ENCODE measurements at places on chromosomes 6 and 20. TPM values are rescaled to one million over a fixed set of nuclear protein-coding genes. Genes with fewer than 3 reads are reported as not detected.

LIME1 gene
- 67.9 TPM for total RNA-seq

VGLL2 gene
- total RNA-seq, result not detected

SH3BGRL2 gene
- 0.09 TPM for total RNA-seq

ABCF1 gene
- total RNA-seq, result 86.7 TPM

CLDN20 gene
- total RNA-seq, result not detected

UTRN gene
- total RNA-seq, result 24.8 TPM

AGPAT4 gene
- total RNA-seq, result 1.3 TPM

GRCh38 chr6:145783796-145784195 is 30.8 kb downstream of the FBXO30 start:
- DNase-seq, result peak; percentile 62

DNA sequence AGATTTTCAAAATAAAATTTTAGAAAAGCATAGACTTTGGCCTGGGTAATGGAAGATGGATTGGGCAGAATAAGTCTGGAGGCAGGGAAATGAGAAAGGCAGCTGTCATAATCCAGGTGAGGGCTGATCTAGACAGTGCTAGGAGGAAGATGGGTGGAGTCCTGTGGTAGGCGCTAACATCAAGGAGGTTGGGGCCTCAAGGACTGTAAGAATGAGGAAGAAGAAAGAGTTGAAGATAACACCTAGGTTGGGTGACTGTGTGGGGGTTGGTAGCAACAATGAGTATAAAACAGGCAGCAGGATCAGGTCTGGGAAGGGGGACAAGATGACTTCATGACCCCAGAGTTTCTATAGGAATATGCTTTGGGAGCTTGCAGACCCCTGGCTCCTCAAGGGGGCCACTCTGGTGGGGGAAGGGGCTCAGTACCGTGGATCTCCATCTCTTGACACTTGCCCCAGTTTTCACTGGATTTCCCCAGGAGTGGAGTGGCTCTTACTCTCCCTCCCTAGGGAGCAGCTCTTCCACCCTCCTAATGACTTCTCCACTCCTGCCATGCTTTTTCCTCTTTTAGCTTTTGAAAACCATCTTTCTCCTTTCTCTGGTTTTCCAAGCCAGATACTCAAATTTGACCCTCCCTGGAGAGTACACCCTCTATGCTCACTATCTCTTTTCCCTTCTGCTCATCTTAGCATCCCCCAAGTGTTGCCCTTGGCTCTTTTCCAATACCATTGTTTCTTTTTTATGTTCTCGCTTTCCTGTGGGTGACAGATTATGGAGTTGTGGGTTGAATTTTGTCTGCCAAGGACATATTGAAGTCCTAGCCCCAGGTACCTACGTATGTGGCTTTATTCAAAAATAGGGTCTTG is 14.8 kb downstream of the TRIM31 start:
- DNase-seq, result no peak

GRCh38 chr20:15556869-15557268 is 1016.4 kb downstream of the KIF16B start:
- no peak for DNase-seq

DNA sequence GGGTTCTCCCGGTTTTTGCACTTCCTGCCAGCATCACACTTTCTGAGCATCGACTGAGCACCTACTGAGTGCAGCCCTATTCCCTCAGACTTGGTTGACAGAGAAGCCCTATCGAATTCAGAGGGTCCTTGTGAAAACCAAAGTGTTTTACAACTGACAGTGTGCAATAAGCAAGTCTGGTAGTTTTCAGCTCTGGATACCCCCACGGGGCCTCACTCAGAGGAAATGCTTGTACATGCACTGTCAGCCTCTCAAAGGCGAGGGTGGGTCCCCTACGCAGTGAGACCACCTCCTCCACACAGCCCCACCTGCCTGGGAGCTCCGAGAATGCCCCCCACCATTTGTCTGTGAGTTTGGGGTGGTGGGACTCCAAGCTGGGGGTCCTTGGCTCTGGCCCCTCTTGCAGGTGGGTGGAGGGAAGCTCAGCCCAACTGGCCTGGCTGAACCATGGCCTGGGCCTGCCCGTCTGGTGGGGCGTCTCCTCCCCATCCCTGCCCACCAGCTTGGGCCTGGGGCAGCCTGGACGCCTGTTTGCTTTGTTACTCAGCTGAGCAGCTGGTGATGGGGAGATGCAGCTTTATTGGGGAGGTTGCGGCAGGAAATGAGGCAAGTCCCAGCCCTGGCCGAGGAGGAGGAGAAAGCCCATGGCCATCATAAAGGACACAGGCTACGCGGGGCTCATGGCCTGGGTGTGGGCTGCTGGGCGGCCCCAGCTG is 1.7 kb downstream of the SPDEF start:
- DNase-seq, result peak; percentile 13

- DNase-seq, result no peak
These were observed 392 bp upstream of the SLC2A10 start for GRCh38 chr20:46709055-46709458.

- DNase-seq, result no peak
These were observed 31.2 kb downstream of the MUC22 start for GRCh38 chr6:31041372-31041974.

GRCh38 chr6:93351222-93351621 is 68.1 kb downstream of the EPHA7 start:
- no peak for DNase-seq

DNA sequence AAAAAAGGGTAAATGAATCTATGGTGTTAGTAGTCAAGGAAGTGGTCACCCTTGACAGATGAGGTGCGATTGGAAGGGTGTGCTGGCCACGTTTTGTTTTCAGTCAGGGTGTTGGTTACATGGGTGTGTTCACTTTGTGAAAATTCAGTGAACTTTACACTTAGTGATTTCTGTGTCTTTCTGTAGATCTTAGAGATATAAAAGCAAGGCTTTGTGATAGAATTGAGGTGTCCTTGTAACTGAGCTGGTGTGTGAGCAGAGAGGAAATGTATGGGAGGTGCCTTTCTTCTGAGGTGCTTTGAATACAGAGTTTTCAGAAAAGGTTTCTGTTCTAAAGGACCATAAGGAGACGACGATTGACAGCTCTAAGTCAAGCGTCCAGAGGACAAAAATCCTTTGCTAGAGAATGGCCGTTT is 90.5 kb downstream of the SAMD3 start:
- DNase-seq, result no peak

DNA sequence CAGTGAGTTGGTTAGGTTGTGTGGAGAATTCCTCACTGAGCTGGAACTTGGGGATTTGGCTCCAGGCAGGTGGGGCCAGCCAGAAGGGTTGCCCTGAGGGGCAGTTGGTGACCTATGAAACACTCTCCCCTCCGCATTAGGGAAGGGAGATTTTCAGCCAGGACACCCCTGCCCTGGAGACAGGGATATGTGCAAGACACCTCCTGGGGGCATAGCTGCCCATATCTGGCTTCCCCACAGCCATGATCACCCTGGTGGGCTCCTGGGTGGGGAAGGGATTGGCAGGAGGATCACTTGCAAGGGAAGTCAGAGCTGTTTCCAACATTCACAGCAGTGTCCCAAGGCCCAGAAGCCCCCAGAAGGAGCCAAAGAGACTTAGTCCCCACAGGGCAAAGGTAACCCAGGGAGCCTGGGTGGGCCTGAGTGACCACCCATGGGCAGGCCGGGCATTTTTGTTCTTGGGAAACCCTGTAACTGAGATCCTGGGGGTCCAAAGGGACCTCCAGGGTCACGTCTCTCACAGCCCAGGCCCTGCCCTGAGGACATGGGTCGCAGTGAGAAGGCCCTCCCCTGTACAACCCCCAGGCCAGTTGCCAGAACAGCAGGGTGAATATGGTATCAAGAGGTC is 145.8 kb downstream of the MRPL14 start:
- no peak for DNase-seq

DNA sequence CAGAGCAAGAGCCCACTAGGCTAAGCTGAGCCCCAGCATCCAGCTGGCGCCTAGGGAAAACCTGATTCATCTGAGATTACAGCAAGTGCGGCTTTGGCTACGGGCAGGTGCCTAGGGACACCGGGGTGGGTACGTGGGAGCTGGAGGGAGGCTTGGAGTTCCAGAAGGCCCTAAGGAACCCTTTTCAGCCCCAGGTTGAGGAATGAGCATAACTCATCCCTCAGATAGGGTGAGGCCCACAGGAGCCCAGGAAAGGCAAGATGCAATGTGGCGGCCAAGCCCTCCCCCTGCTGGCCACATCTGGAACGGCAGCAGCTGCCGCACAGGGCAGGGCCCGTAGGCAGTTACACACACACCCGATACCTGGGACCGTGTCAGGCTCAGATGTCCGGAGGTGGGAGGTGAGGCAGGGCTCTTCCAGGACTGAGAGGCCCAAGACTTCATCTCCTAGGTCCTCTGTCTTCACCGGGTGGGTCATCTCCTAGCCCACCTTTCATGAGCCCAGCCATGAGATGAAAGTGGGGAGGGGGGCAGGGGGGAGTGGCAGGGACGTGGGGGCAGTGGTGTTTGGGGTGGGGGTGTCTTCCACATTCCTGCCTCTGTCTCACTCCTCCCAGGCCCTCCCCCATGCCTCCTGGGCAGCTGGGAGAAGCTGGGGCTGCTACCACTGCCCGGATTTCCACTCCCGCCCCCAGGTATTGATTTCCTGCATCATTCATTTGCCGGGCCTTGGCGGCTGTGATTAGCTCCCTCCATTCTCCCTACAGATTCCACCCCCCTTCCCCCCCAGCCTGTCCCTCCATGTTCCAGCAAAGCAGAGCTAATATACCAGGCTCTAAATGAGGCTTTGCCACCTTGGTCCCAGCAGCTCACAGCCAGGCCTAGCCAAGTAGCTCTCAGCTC is 5.5 kb downstream of the MDGA1 start:
- peak; percentile 73 for DNase-seq

GRCh38 chr20:63843778-63844177 is 12.7 kb upstream of the ZBTB46 start:
- no peak for DNase-seq

DNA sequence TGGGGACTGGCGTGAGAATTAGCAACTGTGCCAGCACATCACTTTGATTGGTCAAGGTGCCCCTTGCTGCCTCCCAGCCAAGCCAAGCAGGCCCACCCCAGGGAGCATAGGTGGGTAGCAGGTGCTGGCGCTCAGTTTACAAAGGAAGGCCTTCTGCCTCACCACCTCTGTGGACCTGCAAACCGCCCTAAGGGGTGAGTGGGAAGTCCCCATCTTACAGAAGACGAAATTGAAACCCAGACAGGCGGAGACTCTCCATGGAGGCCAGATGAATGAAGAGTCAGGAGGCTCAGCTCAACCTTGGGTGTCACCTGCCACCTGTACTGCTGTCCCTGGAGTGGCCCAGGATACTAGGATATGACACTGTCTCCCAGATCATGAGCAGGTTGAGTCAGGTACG is 21.5 kb upstream of the MAS1L start:
- no peak for DNase-seq

- peak; percentile 77 for DNase-seq
These were observed 70.7 kb upstream of the PRSS16 start for GRCh38 chr6:27176523-27177484.

DNA sequence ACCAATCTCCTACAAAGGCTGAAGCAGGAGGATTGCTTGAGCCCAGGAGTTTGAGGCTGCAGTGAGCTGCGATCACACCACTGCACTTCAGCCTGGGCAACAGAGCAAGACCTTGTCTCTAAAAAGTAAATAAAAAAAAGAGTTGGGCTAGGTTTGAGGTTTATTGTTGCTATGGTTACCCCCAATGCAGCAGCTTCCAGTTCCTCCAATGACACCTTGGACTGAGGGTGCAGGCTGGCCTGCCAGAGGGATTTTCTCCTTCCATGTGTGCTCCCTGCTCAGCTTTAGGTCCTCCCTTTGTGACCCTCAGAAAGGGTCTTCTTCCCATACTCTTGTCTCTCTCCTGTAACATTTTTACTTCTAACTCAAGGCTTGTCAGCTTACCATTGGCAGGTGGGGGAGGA is 10.6 kb upstream of the TBC1D20 start:
- DNase-seq, result no peak

GRCh38 chr6:20746024-20746423 is 211.8 kb downstream of the CDKAL1 start:
- no peak for DNase-seq

- DNase-seq, result no peak
These were observed 1.4 kb downstream of the CDK5RAP1 start for GRCh38 chr20:33399924-33400323.

GRCh38 chr6:155014670-155015300 is 19.7 kb downstream of the TIAM2 start:
- DNase-seq, result no peak

DNA sequence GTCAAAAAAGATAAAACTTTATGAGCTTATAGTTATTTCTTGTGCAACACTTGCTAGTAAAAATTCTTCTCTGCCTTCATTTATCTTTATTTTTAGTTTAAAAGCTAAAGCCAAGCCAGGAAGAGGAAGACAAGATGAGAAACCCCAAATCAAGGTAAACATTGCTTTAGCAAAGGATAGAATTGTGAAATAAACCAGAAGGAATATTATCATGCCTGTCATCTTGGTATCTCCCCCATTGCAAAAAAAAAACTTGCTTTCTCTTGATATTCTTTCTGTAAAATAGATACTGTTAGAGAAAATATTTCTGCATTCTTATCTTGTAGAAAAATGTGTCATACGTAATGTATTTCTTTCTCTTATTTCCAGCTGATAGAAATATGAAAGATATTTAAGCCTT is 432.8 kb downstream of the GJA1 start:
- no peak for DNase-seq

DNA sequence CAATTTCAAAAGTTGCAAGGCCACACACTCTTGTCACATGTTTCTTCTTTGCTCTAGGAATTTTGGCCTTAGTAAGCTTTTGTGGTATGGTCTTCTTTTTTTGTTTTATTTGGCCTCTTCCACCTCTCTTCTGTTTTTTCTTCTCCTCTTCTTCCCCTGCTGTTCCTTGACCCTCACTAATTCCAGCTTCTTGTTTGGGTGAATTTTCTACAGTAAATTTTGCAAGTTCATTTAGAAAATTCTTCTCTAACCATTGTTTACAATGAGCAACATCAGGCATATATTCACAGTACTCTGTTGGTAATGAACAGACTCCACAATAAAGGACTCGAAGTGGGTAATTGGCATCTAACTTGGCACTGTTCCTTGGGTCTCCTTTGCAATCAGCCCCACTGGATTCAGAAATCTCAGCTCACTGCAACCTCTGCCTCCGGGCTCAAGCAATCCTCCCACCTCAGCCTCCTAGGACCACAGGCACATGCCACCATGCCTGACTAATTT is 5.0 kb downstream of the ASIP start:
- no peak for DNase-seq

DNA sequence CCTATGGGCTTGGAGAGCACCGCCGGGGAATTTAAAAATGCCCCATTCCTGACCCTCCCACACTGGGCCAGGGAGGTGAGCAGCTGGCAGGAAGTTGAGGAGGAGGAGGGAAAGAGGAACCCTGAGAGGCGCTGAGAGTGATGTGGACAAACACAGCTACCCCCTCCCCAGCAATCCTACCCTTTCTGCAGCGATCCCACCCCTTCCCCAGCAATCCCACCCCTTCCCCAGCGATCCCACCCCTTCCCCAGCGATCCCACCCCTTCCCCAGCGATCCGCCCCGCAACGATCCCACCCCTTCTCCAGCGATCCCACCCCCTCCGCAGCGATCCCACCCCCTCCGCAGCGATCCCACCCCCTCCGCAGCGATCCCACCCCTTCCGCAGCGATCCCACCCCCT is 111.6 kb downstream of the SYCP2 start:
- no peak for DNase-seq

GRCh38 chr20:15619816-15620215 is 953.4 kb downstream of the KIF16B start:
- no peak for DNase-seq

GRCh38 chr6:166381733-166382499 is 824 bp downstream of the MPC1 start:
- DNase-seq, result peak; percentile 74

Measured in OCI-LY7 (cell line).